SK-N-DZ (cell line): ENCODE measurements at places on chromosomes 13 and 19.

DNA sequence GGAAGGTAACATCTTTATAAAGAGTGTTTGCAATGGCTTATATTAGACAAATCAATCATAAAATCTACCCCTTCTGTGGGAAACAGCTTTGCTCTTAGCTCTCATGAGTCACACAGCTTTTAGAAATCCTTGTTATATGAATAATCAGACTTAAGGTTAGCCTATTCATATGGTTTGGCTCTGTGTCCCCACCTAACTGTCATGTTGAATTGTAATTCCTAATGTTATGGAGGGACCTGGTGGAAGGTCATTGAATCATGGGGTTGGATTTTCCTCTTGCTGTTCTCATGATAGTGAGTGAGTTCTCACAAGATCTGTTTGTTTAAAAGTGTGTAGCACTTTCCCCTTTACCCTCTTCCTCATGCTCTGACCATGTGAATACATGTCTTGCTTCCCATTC, 704.2 kb upstream of the KLHL1 start:
- DNase-seq: no peak

DNA sequence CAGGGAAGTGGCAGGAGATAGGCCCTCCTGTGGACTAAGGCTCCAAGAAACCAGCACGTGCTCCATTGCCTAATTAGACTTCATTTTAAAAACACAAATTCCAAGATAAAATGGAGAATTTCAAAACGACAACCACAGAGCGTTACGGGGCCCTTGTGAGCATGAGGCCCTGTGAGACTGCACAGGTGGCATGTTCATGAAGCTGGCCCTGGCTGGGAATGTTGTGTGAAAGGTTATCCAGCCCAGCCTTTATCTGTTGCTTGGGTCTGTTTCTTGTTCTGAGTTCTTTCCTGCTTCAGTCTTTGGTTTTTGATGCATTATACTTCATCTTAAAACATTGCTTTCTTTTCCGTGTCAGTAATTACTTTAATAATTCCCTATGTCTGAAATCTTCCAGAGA, 99.0 kb downstream of the LACC1 start:
- DNase-seq: no peak

- DNase-seq: peak; percentile 60
These were observed at the start of gene GAMT for GRCh38 chr19:1401138-1401888. GAMT (minus strand) TSS chr19:1401542; CDS start chr19:1401476, 66 bp downstream.

- no peak for DNase-seq
These were observed 2101.7 kb upstream of the PCDH20 start for GRCh38 chr13:63517371-63517770.

- no peak for DNase-seq
These were observed 9.3 kb downstream of the GSK3A start for GRCh38 chr19:42233106-42233505.

- no peak for DNase-seq
These were observed 56.8 kb downstream of the STOML3 start for GRCh38 chr13:38933786-38934185.

DNA sequence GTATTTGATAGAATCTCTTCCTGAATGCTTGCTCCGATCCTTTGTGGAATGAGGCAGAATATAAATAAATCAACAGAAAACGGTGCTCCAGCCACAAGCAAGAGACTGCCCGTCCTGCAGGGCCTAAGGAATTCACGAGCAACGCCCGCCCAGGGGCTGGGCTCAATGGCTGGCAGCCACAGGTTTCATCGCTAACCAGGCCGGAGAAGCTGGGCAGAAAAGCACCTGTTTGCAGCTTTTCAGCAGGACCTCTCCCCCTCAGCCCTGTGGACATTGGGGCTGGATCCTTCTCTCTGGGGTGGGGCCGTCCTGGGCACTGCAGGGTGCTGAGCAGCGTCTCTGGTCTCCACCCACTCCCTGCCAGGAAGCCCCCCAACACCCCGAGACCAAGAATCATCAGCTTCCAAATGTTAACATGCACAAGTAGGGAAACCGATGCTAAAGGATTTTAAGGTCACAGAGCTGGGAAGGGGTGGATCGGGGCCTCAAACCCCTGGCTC, 102.5 kb downstream of the GADD45B start:
- DNase-seq: no peak

- no peak for DNase-seq
These were observed 6.2 kb downstream of the CPAMD8 start for GRCh38 chr19:17020385-17020784.

GRCh38 chr13:46527237-46527636, 25.7 kb upstream of the LRCH1 start:
- no peak for DNase-seq

DNA sequence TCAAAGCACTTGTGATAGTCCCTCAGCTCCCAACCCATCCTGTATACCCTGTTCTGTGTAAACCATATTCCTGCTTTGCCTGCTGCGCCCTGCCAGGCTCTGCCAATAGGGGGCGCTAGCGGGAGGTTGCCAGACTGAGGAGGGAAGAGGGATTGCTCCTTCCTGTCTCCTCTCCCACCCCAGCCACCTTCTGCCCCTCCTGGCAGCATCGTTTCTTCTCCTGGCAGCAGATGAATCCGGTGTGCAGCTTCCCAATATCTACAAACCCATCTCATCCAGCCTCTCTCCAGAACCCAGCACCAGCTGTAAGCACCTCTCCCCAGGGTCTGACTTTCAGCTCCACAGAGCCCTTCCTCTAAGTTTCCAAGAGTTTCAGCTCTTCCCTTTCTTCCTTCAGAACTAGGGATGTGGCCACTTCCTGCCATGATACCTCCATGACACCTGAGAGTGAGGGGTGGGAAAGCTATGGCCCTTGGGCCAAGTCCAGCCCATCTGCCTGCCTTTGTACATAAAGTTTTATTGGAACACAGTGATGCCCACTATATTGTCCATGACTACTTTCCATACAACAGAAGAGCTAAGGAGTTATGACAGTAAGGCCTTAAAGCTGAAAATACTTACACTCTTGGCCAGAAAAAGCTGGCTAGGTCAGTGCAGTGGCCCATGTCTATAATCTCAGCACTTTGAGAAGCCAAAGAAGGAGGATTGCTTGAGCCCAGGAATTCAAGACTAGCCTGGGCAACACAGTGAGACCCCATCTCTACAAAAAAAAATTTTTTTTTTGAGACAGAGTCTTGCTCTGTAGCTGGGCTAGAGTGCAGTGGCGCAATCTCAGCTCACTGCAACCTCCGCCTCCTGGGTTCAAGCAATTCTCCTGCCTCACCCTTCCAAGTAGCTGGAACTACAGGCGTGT, 34.5 kb upstream of the ATP1A3 start:
- peak; percentile 29 for DNase-seq

DNA sequence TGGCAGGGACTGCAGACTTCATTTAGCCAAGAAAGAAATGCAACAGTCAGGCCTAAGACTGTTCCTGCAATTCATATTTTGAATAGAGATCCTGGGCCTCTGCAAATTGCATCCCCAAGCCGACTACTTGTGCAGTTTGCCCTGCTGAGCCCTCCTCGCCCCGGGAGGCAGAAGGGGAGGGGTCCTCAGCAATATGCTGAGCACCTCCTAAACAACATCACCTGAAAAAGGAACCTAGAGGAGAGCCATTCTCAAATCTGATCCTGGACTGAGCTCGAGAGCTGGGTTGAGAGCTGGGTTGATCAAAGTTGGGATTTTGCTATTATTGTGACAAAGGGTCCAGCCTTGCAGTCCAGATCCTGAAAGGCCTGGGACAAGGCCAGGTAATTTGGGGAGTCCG, 129.8 kb downstream of the STK24 start:
- no peak for DNase-seq

DNA sequence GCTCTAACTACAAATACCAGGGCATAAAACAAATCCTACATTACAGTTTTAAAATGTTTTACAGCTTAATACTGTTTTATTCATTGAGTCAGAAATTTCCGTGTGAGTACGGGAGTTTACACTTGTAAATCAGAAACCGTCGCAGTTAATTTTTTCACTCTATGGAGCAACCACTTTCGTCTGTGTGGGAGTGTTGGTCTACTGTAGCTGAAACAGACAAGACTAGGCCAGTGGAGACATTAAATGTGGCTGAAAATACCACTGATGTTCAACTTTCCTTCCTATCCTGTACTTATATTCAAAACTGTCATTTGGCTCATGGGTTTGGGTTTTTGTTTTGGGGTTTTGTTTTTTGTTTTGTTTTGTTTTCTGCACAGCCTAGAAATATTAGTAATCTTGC, 268.7 kb downstream of the DCT start:
- DNase-seq: no peak

DNA sequence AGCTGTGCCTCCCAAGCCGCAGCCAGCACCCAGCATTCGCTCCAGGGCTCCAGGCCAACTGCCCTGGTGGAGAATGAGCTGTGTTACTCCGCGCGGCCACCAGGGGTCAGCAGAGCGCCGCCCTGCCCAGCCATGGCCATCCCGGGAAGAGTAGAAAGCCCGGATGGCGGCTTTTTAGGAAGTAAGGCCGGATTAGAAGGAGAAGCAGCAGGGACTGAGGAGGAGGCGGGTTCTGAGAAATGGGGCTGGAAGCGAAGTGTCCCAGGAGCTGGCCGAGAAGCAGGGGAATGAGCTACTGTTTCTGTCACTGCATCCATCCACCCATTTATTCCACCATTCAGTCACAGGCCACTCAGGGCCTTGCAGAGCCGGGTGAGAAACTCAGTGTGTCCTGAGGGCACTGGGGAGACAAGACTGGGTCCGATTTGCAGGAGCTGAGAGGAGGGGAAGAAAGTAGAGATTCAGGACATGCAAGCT, 6.6 kb upstream of the NPAS1 start:
- DNase-seq: peak; percentile 57

GRCh38 chr19:16446108-16446723, 25.6 kb downstream of the EPS15L1 start:
- no peak for DNase-seq

DNA sequence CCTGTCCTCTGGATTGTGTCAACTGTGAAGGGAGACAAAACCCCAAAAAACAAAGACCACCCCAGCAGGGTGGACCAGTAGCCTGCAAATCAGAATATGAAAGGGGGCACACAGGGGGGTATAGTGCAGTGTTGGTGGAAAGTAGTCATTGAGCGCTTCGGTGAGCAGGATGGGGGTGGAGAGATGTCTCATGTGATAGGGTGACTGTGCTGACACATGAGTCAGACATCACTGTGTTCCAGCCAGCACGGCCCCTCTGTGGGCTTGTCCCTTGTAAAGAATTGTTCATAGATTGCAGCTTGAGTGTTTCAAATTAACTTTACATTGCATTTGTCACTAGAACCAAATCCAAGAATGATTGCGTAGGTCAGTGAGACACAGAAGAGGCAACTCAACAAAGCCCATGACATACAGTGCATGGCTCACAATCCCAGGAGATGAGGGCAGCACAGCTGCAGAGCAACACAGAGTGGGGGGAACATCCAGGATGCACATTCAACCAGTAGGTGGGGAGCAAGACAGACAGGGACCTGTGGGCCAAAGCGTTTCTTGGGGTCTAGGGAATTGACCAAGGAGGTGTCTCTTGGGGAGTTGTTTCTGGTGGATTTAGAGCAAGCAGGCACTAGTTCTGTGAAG, 7.5 kb downstream of the ZNF440 start:
- DNase-seq: no peak

GRCh38 chr19:29623726-29624488, 17.8 kb downstream of the POP4 start:
- no peak for DNase-seq

GRCh38 chr19:13055213-13056051, 47.2 kb downstream of the LYL1 start:
- peak; percentile 35 for DNase-seq

- no peak for DNase-seq
These were observed 3.1 kb downstream of the PPP1R14A start for GRCh38 chr19:38252941-38253691.

DNA sequence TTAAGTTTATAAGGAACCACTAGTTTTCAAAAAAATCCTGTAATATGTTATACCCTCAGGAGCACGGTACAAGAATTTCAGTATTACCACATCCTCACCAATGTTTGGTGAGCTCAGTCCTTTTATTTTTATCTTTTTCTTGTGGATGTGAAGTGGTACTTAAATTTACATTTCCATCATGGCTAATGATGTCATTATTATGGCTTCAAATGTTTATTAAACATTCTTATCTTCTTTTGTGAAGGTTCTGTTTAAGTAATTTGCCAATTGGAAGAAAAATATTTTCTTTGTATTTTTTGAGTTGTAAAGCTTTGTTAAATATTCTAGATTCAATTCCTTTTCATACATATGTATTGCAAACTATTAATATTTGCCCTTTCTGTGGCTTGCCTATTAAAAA, 291.0 kb downstream of the ENOX1 start:
- DNase-seq: no peak

- DNase-seq: no peak
These were observed 4.2 kb downstream of the PDCD2L start for GRCh38 chr19:34408411-34408810.

GRCh38 chr13:110448677-110449076, 112.8 kb downstream of the RAB20 start:
- DNase-seq: no peak

- DNase-seq: no peak
These were observed 86.9 kb downstream of the CDK8 start for GRCh38 chr13:26340807-26341206.

DNA sequence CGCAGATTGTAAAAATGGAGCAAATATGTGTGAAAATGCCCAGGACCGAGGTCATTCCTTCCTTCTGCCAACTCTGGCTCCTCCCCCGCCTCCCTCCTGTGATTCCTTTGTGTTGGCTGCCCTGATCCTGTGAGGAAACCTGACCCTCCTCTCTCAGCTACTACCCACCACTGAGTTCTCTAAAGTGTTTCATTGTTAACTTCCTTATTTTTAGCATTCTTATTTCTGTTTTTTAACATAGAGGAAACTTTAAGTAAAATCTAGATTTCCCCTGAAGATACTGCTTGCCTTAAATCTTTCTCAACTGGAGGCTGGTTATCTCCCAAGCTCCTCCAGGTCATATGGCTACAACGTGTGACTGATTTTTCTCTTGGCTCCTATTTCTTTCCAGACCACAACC, 21.7 kb upstream of the FBXL3 start:
- DNase-seq: no peak

- no peak for DNase-seq
These were observed 1.4 kb upstream of the RAB20 start for GRCh38 chr13:110562696-110563462.

GRCh38 chr13:37179645-37180044, 74.2 kb upstream of the CSNK1A1L start:
- no peak for DNase-seq

- DNase-seq: peak; percentile 45
These were observed 6.1 kb downstream of the SH2D3A start for GRCh38 chr19:6761053-6761676.

DNA sequence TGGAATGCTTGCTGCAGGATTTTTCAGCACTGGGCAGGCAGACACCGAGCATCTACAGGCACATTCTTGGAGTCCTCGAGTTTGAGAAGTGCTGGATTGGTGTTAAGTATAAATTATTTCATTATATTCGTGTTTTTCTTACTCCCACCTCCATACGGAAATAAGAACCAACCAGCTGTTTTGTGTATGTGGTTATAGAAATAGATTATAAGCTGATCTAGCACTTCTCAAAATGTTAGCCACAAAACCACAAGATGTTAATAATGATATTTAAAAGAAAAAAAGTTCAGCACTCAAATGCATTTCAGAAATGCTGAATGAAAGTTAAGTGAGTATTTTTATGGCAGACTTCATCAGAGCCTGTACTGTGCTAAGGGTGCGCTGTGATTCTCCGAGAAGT, 24.0 kb upstream of the TEX29 start:
- no peak for DNase-seq

- DNase-seq: no peak
These were observed 170.2 kb downstream of the DCLK1 start for GRCh38 chr13:35961002-35961401.

GRCh38 chr13:79663435-79663834, 182.5 kb downstream of the NDFIP2 start:
- no peak for DNase-seq
